GM20000 (cell line): ENCODE measurements at places on chromosomes 12 and 14.

GRCh38 chr14:38999949-39000348 is 103.1 kb downstream of the SEC23A start:
- DNase-seq = no peak

- DNase-seq = no peak
Observed at GRCh38 chr12:105637470-105637869, 307.0 kb downstream of the C12orf75 start.

- no peak for DNase-seq
Observed at GRCh38 chr12:112749081-112749480, 42.5 kb upstream of the RPH3A start.

DNA sequence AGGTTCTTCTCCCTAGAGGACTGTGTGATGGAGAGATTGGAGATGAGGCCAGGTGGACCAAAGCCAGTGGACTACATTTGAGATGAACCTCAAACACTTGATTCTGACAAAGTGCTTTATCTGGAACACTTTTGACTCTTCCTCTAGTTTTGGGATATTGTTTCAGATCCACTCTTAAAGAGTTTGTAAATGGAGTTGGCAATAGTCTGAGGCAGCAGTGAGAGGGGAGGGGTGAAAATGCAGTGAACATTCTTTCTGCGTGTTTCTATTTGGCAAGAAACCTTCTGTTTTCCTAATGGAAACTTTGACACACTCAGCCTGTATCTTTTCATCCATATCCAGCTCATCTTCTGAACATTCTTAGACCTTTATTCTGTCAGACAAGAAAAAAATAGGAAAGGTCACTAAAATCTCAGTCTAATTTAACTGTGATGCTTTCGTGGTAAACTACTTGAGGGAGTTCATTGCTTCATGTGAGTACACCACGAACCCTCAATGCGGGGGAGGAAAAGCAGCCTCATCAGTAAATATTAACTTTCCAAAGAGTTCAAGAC is 57.4 kb upstream of the KCNJ8 start:
- no peak for DNase-seq
